Activated CD4-positive, alpha-beta T cell treated with anti-CD3 and anti-CD28 coated beads, Interleukin-2, amount 10 ng/mL, durations not matched to agents 7 days and 5 days (primary cell): ENCODE measurements at places on chromosomes 16 and 17.

DNA sequence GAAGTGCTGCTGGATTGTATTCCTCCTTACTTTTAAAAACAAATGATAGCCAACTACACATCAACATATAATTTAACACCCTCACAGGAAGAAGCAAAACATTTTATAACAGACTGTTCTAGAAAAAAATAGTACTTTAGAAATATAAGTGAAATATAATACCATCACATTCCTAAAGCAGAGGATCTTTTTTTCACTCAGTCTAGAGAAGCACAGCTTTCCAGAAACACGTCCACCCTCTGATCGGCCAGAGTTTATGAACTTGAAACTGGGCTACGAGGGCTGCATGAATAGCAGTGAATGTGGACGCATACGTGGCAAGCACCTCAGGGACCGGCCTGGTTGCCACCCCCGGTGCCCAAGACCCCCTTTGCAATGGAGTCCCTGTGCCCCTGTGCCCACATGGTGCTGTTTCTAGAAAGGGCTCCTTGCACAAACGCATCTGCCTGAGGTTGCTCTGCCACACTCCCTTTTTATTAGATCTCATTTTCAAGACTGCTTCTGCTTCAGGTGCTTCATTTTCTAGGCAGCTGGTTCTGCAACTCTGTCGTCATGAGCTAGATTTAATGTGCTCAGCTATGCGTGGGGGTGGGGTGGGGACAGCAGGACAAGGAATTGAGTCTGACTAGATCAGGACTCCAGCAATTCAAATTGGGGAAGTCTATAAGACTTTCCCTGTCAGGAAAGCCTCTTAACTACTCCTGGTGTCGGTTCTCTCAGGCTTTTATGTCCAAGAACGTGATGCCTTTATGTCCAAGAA lies 29.1 kb upstream of the ERN1 start:
- no peak for DNase-seq

- no peak for DNase-seq
Observed at GRCh38 chr17:5819396-5819795, 235.1 kb upstream of the NLRP1 start.

DNA sequence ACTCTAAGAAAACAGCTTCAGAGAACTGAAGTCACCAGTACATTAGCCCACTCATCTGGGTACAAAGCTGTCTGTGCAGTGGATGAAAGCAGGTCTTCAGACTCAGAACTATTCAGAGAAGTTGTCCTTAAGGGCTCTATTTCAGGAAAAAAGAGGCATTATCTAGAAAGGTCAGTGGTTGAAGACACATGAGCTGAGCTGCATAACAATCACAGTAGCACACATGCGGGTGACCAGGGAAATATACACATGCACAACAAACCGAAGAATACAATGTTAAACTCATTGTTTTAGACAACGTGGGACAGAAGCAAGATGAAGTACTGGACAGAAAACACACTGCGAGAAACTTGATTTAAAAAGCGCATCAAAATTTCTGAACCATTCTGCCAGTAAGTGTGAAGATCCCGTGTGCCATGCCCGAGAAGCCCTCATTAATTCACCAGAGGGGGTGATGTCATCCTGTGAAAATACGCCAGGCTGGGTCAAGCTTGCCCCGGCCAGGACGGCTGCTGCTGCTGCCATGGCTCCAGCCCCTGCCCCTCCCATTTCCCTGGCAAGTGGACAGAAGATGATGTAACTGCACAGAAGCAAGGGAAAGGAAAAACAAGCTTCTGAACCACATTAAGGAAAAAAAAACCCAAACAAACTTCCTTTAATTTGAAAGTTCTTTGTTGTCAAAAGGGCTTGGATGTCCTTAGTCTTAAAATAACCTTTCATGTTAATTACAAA lies 10.1 kb downstream of the DYNC1LI2 start:
- DNase-seq: no peak

GRCh38 chr16:11259655-11260595 lies 3.9 kb upstream of the SOCS1 start:
- DNase-seq: no peak

GRCh38 chr17:78793968-78794367 lies 11.9 kb upstream of the CYTH1 start:
- DNase-seq: no peak

DNA sequence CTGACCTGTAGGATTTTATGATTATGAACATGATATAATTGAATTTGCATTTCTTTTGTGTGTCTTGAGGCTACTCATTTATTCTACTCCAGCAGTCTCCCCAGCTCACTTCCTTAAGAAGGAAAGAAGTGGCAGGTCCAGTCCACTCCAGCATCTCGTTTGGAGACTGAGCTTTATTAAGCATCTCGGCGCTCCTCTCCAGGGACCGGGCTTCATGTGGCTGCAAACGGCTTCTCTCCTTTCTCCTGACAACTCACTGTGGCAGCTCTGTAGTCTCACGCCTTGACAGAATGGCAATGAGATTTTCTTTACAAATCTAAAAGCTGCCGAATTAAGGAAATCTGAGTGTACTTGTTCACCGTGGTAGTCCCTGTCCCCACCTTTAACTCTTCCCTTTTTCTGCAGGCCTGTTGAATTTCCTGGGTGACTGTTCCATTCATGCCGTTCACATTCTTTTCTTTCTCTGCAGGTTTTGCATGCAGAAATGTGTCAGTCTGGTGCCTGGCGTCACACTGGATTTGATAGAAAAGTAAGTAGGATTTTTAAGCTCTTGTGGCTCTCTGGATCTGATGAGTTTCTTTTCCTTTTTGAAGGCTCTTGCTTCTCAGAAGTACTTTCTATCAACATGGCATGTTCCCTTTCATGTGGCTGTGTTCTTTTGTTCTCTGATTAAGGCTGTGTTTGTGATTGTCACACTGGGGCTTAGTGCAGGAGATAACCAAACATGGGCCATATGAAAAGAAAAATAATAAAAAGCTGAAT lies 200.5 kb upstream of the CHMP6 start:
- DNase-seq: peak; percentile 63

GRCh38 chr17:61279476-61280145 lies 120.0 kb upstream of the TBX2 start:
- DNase-seq: no peak

DNA sequence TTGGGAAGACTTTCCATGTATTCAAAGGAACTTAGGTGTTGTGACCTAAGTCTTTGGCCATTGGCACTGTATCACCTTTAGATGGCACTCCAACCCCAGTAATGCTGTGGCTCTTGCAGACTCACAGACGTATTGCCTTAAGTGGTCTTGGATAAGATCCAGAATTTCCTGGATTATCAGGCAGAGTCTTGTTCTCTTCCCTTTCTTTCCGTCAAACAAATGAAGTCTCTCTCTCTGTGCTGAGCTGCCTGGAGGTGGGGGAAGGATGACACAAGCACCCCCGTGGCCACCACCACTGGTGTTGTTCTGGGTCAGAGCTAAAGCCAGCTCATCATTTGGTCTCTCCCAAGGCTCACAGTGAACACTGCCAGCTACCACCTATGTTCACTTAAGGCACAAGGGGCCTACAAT lies 789.9 kb upstream of the KIF2B start:
- DNase-seq: no peak

GRCh38 chr16:81366316-81366932 lies 51.7 kb downstream of the GAN start:
- peak; percentile 38 for DNase-seq

GRCh38 chr17:77208217-77208808 lies 67.5 kb downstream of the SEC14L1 start:
- no peak for DNase-seq

- DNase-seq: no peak
Observed at GRCh38 chr17:2749058-2749783, at the start of gene CCDC92B. Gene CCDC92B (minus strand): TSS chr17:2749652. CDS start chr17:2735145, 14,507 bp downstream.

DNA sequence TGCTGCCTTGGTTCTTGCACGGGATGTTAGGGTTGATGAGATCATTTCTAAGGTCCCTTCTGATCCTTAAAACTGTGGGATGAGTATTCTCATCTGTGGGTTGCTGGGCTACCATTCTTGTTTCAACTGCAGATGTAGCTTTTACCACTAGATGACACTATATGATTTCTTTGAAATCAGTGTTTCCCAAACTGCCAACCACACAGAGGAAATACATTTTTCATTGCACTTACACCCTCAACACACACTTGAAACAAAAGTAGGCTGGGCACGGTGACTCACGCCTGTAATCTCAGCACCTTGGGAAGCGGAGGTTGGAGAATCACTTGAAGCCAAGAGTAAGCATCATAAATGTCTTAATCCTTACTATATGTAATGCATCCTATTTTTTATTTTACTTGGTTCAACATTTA lies 15.3 kb downstream of the LCMT1 start:
- DNase-seq: peak; percentile 47

- no peak for DNase-seq
Observed at GRCh38 chr16:12252616-12253015, 276.1 kb downstream of the SNX29 start.

- no peak for DNase-seq
Observed at GRCh38 chr16:71726476-71727315, 2.2 kb upstream of the PHLPP2 start.

GRCh38 chr17:70119545-70119944 lies 44.5 kb downstream of the KCNJ16 start:
- no peak for DNase-seq

GRCh38 chr17:67126983-67127382 lies 82.6 kb downstream of the CACNG1 start:
- no peak for DNase-seq

DNA sequence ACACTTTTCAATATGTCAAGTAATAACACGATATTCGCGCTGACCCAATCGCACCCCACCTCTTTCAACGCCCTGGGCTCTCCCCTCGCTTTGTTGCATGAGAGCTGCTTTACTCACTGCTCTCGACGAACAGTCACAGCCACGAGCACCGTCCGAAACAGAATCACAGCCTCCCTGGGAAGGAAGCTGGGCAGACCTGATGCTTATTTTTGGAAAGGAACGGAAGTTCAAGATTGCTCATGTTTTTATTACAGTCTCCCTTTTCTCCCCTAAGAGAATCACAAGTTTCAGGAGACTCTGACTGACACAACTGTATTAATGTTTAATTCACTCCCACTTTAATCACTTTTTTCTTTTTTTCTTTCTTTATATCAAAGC lies 67.8 kb downstream of the ANKRD11 start:
- DNase-seq: no peak

- no peak for DNase-seq
Observed at GRCh38 chr17:71922439-71922838, 198.4 kb upstream of the SOX9 start.

DNA sequence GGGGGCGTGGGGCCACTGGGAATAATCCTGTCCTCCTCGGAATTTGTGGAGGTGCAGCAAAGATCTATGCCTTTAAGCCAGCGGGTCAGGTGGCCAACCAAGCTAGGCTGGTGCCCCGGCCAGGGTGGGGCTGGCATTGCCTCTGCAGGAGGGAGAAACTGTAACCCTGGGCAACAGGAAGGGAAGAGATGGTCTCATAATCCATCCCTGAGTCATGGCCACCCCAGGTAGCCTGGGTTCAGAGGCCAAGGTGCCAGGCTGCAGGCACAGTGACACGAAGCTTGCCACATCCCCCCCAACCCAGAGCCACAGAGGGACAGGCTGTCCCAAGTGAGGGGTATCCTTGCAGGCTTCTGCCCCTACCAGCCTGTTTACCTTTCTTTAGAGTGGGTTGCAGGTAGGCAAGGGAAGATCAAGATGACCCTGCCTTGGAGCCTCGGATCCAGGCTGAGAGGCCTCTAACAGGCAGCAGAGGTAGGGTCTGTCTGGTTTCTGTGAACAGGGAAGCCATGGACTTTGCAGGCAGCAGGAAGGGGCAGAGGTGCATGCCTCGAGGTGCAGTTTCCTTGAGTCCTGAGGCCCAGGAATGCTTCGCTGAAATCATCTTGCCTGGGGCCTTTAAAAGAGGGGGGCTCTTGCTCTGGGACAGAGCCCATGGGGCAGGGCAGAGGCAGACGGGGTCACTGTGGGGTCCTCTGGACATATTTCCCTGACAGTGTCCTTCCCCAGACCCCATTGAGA lies 4.0 kb downstream of the LASP1 start:
- DNase-seq: no peak
